ENCODE measurements at places on chromosomes 6 and 20.

DNA sequence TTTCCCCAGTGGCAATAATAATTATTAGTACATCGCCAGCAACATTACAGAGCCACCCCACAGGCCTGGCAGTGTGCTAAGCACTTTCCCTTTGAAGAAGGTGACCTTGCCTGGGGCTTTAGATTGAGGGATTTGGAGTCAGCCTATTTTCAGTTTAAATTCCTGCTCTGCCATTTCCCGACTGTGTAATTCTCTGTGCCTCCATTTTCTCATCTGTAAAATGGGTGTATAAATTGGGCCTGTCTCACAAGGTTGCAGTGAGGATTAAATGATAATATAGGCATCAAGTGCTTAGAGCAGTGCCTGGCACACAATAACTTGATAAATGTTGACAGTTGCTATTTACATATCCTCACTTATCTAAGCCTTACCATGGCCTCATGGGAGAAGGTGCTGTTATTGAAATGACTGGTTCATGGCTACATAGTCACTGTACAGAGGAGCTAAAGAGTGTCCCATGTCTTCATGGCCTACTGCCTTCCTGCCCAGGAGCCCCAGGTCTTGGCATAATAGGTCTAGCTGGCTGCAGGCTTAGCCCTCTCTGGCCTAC, 5.1 kb upstream of the SCRT2 start:
- no peak for DNase-seq

- no peak for DNase-seq
Measured at GRCh38 chr20:57263801-57264792, 2.3 kb downstream of the BMP7 start.

- DNase-seq, result no peak
Measured at GRCh38 chr6:145629478-145629877, 105.8 kb downstream of the EPM2A start.

- DNase-seq, result no peak
Measured at GRCh38 chr6:107495196-107495643, 5.3 kb downstream of the SOBP start.

DNA sequence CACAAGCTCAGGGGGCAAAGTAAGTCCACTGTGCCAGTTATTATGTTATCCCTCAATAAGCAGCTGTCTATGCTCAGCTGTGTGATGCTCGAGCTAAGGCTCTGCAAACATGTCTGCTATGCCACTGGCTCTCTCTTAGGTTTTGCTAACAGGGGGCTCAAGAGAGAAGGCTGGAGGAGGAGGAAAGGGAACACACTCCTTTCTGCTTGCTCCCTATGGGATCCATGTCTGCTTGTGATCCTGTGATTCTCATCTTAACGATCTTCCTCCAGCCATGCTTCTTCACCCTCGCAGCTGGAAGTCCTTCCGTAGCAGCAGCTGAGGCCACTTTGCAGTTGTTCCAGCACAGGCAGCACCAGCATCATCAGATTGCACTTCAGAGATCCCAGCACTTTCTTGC, 37.0 kb upstream of the IGF2R start:
- DNase-seq, result no peak

- no peak for DNase-seq
Measured at GRCh38 chr6:122033564-122034181, 365.8 kb upstream of the HSF2 start.

DNA sequence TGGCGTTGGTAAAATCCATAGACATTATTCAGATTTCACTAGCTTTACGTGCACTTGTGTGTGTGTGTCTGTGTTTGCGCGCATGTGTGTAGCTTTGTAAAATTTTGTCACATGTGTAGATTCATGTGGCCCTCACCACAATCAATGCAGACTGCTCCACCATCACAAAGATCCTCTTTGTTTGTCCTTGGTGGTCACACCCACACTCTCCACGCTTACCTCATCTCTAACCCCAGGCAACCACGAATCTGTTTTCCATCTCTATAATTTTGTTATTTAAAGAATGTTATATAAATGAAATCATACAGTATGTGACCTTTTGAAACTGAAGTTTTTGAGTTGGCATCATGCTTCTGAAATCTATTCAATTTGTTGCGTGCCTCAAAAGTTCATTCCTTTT, 58.5 kb downstream of the GRM1 start:
- no peak for DNase-seq

DNA sequence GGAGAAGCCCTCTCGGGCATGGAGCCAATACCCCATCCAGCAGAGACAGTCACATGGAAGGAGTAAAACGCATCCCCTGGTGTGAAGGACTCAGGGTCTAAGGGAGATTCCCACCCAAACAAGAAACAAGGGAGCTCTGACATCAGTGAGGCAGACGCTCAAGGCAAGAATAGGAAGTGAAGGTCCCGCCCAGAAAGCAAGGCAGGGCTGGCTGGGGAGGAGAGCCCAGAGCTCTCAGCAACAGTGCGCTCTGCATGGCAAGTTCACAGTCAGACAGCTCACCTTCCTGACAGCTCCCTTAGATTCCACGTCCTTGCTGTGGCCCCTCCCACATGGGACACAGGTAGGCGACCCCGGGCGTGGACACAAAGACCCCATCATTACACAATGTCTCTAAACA, 85.6 kb downstream of the TTLL2 start:
- no peak for DNase-seq

GRCh38 chr20:14838663-14839628, 501.5 kb upstream of the FLRT3 start:
- no peak for DNase-seq

DNA sequence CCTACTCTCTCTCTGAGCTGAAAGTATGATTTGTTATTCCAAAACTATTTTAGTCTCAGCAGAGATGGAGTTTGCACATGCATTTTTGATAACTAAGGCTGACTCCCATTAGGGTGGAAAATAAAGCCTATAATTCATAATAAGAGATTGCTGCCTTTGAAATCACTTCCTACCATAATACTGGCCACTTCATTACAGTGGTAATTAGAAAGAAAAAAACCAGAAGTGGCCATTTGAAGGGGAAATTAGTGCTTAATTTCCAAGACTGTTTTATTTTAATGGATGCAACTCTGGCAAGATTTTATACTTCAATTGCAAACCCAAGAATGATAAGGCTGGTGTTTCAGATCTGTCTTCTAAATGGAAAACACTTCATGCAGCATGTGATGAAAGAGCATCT, 43.4 kb downstream of the SLC35B3 start:
- no peak for DNase-seq

DNA sequence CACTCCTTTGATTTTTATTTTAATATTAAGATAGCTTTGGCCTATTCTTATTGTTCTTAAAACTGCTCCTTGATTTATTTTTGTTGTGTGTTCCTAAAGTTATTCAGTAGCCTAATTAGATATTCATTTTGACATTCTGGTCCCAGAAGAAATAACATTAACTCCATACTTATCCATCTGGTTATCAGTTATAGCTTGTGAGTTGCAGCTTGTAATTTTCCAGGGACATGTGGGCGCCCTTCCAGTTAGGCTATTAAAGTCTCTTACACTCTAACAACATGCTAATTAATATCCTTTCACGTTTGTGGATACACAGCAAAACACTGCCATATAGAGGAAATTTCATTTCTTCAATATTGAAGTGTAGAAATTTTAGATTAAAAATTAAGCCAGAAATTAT, 987.5 kb downstream of the HACE1 start:
- no peak for DNase-seq

GRCh38 chr6:84263557-84263956, 36.1 kb upstream of the CEP162 start:
- no peak for DNase-seq

DNA sequence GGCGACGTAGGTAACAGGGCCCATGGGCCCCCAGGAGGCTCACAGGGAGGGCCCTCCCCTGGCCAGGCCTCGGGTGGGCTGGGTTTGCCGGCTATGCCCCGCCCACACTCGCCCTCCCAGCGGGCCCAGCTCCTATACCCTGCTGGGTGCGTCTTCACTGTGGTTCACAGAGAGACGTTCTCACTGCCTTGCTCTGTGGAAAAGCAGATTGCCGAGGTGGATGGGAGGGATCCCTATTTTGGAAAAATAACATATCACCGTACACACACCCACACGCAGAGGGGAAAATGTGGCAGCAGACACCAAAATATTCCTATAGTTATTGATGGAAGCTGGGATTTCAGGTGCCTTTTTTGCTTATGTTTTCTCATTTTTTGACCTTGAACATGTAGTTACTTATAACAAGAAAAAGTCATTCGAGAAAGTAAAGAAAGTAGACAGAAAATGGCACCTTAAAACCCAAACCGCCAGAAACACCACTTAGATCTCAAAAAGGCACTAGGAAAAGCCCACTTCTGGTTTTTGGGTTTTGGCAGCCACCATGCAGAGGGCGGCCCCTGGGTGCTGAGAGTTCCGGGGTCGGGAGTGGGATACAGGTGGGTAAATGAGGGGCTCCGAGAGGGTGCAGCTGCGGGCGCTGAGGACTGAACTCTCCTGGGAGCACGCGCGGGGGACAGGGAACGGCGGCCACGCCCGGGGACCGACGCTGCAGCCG, 49.4 kb downstream of the TMEM242 start:
- peak; percentile 46 for DNase-seq

DNA sequence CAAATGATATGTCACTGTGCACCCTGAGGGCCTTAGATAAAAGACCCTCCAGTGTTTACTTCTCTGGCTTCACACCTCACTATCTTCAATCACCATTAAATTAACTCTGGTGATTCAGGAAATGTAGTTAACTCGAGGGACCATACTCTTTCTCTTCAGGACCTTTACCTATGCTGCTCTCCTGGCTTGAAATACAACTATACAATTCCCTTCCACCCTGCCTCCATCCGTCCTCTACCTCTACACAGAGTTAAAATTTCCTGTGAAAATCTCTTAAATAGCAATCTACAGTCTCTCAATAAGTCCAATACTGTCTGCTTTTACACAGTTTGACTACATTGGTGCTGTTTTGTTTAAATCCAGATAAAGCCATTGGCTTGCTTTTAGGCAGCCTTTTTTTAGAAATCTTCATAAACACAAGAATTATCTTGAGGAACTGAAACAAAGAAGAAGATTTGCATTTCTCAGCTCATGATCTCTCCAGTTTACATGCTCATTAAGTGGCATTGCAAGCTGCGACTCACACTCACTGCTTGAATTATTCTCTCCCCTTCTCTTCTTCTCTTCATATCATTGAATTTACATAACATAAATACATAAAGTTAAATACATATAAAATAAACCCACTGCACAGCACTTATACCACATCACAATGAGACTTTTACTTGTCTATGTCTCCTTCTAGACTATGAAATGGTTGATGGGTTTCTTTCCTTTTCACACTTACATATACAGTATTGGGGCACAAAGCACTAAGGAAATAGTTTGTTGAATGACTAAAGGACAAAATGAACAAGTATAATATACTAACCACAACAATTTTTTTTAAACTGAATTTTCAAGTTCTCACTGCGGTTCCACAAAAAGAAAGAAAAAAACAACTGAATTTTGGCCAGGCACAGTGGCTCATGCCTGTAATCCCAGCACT, 239.0 kb upstream of the KCNQ5 start:
- no peak for DNase-seq

DNA sequence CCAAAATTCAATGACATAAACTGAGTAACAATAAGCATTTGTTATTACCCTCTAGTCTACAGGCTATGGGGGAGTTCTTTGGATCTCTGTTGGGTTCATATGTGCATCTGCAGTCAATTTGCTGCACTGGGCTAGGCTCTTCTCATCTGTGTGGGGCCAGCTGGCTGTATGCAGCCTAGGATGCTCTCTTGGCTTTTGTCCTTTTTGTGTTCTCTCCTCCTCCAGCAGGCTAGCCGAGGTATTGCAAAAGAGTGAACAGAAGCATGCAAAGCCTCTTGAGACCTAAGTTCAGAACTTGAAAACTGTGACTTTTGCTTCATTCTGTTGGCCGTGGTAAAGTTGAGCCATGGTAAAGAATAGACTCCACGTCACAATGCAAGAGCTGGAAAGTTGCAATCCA, 62.8 kb upstream of the FOXO3 start:
- no peak for DNase-seq

DNA sequence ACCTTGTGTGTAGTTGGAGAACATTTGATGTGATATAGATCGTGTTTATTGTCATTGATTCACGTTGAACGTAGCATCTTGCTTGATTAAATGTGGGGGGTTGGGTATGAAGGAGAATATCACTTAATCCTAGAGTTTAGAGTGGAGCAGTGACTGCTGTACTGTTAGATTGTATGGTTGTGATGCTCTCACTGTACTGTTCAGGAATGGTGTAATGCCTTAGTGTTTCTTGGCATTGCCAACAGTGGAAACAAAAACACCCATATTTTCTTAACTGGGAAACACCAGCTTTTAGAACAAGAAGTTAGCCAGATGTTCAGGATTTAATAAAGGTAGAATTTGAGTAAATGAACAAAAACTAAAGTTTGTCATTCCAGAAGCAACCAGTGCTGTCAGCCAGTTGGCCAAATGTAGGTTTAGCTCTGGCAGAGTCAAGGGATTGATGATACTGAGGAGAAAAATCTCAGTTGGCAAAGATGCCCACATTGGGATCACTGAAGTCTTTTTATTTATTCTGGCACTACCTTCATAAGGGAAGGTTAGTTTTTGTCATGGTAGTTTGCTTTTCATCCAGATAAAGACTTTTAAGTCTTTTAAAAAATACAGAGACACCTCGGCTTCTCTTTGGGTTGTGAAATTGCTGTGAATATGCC, 129.9 kb downstream of the JARID2 start:
- DNase-seq, result no peak

- DNase-seq, result no peak
Measured at GRCh38 chr6:71224011-71224410, 64.6 kb upstream of the OGFRL1 start.

GRCh38 chr6:40528051-40528450, 59.1 kb downstream of the LRFN2 start:
- no peak for DNase-seq

DNA sequence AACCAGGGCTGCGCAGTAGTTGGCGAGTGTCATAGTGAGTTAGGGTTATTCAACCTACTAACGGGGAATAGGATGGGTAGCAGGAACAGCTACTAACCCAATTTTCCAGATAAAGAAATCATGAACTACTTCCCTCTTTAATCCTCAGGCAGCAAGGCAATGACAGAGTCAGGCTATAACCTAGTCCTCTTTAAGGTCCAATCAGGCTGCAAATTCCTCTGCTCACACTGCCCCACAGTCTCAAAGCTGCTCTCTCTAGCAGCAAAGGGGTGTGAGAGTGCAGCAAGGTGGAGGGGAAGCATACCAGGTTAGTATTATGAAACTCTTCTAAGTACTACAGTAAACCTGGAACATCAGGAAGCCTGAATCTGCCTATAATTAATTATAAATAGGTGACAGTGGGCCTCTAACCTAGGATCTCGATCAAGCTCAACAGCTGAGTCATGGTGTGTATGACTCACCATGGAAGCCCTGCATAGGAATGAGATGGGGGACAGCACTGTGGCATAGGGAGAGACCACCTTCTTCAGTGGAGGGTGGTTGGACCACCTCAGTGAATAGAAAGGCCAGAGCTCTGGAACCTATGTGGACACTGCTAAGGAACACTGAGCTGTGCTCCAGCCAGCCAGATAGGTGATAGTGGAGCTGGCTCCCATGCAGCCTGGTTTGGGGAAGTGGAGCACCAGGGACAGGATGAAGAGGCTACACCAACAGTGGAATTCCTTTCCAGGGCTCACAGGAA, 7.9 kb downstream of the PEX6 start:
- DNase-seq, result no peak

- DNase-seq, result no peak
Measured at GRCh38 chr20:50977066-50978021, 18.7 kb downstream of the MOCS3 start.
